ENCODE measurements at places on chromosomes 7 and 10. TPM values are rescaled to one million over a fixed set of nuclear protein-coding genes. Genes with fewer than 3 reads are reported as not detected.

DNA sequence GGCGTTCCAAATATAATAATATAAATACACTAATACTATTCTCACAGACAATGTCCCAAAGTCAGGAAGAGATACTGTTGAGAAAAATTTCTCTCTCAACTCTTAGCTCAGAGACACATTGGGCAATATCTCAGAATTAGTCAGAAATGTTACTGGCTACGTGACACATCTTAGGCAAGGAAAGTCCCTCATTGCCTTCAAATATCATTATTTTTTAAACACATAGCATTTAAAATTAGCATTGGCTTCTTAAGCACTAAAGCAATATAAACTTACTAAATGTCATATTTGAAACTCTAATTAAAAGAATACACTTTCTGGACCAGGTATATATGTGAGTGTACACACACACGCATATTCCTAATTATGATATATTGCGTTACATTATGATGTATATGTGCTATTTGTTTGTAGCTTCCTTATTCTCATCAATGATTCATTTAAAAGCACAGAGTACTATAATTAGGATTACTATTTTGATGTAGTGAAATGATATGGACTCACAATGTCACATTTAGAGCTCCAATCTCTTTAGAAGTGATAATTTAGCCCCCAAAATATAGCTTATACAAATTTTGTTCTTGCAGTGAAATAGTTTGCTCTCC lies 255.8 kb downstream of the TWIST1 start:
- no peaks in the 10 kb centered on the region for H3K36me3 ChIP-seq
- no peak for DNase-seq
- no peak overlapping the region for H3K4me3 ChIP-seq

DNA sequence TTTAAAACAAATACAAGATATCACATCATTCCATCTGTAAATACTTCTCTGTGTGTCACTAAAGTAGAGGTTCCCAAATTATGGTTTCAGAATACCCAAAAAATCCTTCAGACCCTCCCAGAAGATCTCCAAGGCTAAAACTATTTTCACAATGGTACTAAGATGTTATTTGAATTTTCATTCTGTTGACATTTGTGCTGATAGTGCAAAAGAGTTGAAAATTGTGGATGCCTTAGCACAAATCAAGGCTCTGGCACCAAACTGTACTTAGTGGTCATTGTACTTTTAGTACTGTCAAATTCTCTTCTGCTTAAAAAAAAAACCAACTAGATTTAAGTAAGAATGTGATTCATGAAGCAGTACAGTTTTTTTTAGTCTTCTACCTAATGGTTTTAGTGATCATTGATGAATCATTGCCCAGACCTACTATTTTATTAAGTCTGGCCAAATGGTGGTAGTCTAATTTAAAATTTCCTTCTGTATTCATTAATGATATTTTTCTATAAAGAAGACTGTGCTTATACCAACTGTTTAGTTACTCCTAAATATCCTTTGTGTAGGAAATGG lies 50.5 kb downstream of the TPST1 start:
- H3K36me3 ChIP-seq: no peaks in the 10 kb centered on the region
- H3K4me3 ChIP-seq: no peak overlapping the region
- no peak overlapping the region for H3K27ac ChIP-seq
- no peaks in the 10 kb centered on the region for H3K4me1 ChIP-seq

DNA sequence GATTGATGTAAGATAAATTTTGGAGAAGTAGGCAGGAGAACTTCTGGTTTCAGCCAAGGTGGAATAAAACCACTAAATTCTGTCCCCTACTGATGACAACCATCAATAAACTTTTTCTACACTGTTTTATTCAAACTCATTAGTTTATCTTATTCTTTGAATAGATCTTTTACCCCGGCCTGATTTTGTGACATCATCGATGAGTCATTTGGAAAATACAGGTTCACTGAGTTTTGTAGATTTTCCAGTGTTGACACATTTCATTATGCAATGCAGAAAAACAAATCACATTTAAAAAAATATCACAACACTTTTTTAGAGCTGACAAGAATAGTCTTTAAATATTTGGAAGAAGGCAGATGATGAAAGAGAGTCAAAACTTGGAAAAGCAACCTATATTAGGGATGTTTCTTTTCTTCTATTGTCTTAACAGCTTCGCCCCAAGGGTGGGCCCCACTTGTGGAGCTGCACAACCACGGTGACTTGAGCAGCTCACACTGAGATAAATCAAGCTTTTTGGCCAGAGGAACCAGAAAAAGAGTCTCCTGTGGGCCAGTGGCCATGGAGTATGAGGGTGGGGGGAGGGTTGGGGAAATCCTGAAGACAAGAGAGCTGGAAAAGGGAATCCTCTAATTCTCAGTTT lies 112.8 kb downstream of the PTEN start:
- no peak for DNase-seq
- H3K27me3 ChIP-seq: no peaks in the 10 kb centered on the region
- no peak overlapping the region for H3K4me3 ChIP-seq
- H3K36me3 ChIP-seq: no peaks in the 10 kb centered on the region

Gene AKR1C8
- total RNA-seq: 0.87 TPM

DNA sequence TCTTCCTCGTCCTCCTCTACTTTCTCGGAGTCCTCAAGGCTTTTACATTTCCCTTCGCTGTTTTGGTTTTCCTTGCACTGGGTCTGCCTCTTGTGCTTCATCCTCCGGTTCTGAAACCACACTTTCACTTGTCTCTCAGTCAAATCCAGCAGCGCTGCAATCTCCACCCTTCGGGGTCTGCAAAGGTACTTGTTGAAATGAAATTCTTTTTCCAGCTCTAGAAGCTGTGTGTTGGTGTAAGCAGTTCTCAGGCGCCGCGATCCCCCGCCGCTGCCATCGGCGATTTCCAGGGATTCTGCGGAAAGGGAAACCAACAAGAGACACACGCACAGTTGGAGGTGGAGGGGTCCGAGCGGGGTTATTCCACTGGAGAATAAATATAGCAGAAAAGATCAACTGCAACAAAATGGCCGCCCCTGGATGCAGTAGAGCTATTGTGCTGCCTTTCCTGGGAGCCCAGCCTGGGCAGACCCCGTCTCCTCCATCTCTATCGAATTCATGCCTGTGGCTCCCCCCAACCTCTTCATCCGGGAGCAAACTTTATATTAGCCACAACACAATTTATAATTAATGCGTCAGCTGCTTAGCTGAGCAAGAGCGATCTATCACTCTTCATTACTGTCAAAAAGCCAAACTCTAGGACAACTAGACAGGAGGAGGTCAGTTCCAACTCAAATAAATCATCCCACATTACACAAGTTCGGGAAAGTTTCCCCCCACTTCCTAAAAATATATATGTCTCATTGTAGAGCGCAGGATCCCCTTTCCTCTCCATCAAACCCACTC lies 1.1 kb downstream of the HOXA2 start:
- H3K4me1 ChIP-seq: peaks cover 23% of the 10 kb centered on the region
- peaks cover 78% of the 10 kb centered on the region for H3K27me3 ChIP-seq
- peak overlapping the region; percentile 28 for H3K4me3 ChIP-seq
- no peak for DNase-seq
- H3K27ac ChIP-seq: no peak overlapping the region

Gene NOLC1
- total RNA-seq: 48.0 TPM

- H3K27me3 ChIP-seq: peaks cover 22% of the 10 kb centered on the region
- H3K4me1 ChIP-seq: no peaks in the 10 kb centered on the region
- H3K36me3 ChIP-seq: no peaks in the 10 kb centered on the region
- no peak overlapping the region for H3K27ac ChIP-seq
- DNase-seq: no peak
These were observed 239.1 kb downstream of the SKAP2 start for GRCh38 chr7:26625286-26625685.

DNA sequence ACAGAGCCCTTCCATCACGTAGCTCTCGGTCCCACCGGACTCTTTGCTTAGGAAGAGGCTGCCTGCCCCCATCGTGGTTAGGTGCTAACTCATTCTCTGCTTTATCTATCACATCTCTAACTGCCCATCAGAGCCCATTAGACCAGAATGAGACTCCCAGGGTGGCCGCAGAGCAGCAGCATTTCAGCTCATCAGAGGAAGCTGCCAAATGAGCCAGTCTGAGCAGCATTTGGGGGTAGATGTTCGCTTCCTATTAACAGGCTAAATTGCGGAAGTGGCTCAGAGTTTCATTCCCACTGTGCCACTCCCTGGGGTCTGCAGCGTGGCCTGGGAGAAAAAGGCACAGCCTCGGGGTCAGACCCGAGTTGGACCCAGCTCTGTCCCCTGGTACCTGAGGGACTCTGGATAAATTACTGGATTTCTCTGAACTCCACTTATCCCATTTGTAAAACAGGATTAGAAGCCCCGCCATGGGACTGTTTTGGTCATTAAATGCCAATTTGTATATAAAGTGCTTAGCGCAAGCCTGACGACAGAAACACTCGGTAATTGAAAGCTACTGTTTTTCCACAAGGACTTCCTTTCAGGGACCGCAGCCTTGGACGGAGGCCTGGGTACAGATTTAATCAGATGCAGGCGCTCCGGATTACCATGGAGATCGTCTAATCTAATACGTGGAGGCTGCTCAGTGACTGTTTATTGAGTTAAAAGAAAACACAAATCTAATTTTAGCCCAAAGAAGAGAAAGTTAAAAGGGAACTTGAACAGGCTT lies 73.8 kb upstream of the PRLHR start:
- H3K27me3 ChIP-seq: no peaks in the 10 kb centered on the region
- H3K36me3 ChIP-seq: peaks cover 2% of the 10 kb centered on the region
- H3K4me1 ChIP-seq: peaks cover 10% of the 10 kb centered on the region
- DNase-seq: no peak

GRCh38 chr7:43570688-43571365 lies 12.1 kb upstream of the STK17A start:
- no peak for DNase-seq
- H3K36me3 ChIP-seq: no peaks in the 10 kb centered on the region
- H3K27me3 ChIP-seq: peaks cover 7% of the 10 kb centered on the region

DNA sequence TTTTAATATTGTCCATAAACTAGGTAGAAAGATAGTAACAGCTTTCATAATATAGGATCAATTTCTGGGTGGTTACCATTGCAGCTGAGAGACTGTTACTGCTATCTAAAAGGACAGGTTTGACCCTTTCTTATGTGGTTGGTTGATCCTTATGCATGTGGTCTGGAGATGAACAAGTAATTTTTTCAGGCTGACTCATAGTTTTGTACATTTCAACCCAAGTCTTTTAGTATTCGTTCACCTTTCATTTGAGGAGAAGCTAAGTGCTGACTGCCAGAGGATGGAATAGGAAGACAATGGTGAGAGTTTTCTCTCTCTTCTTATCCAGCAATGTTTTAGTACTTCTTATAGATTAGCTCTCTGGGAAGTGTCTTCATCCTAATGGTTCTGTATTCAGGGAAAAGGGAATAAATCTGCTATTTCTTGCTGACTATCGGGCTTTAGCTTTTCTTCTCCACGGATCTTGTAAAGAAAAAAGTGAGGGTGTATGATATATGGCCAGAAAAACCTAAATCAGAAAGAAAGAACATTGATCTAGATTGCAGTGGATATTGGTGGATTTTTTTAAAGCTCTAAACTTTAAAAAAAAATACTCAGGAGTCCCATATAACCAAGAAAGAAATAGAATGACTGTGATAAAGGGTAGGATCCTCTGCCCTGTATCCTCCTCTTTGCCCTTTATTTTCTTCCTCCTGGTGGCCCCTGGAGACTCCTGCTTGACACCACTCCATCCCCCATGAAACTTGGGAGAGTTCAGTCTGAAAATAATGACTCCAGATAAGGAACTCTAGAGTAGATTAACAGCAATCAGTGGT lies 88.0 kb downstream of the CPED1 start:
- no peaks in the 10 kb centered on the region for H3K36me3 ChIP-seq
- H3K27ac ChIP-seq: no peak overlapping the region
- peaks cover 2% of the 10 kb centered on the region for H3K4me1 ChIP-seq
- no peak overlapping the region for H3K4me3 ChIP-seq
- peaks cover 61% of the 10 kb centered on the region for H3K27me3 ChIP-seq

- no peak for DNase-seq
- H3K4me1 ChIP-seq: peaks cover 6% of the 10 kb centered on the region
- H3K27me3 ChIP-seq: peaks cover 45% of the 10 kb centered on the region
- no peaks in the 10 kb centered on the region for H3K36me3 ChIP-seq
- H3K4me3 ChIP-seq: no peak overlapping the region
These were observed 427.7 kb downstream of the RPS24 start for GRCh38 chr10:78461333-78461732.

Gene CALHM1
- total RNA-seq: not detected

Gene COL1A2
- total RNA-seq: not detected

GRCh38 chr7:153452661-153453060 lies 599.5 kb upstream of the DPP6 start:
- no peaks in the 10 kb centered on the region for H3K36me3 ChIP-seq
- no peak overlapping the region for H3K4me3 ChIP-seq
- H3K27me3 ChIP-seq: no peaks in the 10 kb centered on the region
- no peak overlapping the region for H3K27ac ChIP-seq
- DNase-seq: no peak
- no peaks in the 10 kb centered on the region for H3K4me1 ChIP-seq

DNA sequence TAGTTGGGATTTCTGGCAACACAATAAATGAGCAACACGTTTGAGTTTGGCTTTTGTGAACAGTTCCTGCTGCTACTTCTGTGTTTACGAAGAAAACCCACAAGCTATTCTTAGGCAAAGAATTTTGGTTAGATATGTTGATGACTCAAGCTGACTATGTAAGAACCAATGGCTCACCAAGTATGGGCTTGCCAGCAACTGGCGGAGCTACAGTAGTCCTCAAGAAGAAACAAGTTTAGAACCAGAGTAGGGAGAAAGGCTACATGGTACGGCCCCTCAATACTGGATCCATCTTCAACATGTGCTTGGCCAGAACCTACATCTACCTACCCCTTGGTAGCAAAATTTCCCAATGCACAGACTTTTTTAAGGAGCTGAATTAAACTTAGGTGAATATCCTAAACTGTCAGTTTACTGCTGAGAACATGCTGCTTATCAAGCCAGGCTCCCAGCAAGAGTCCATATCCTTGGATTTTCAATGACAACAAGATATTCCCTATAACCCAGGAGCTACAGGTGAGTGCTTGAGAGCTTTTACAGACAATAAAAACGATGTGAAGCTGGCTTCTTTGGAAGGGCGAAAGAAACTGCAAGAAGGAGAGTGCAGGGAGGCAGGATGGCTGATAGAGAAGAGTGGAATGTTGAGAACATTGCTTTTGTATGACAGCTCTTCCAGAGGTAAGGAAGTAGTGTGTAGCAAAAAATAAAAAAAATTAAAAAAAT lies 74.3 kb upstream of the ASAH2 start:
- peaks cover 13% of the 10 kb centered on the region for H3K36me3 ChIP-seq
- no peak for DNase-seq
- no peaks in the 10 kb centered on the region for H3K27me3 ChIP-seq
- peaks cover 10% of the 10 kb centered on the region for H3K4me1 ChIP-seq
- no peak overlapping the region for H3K27ac ChIP-seq

Gene CUL2
- total RNA-seq: 25.6 TPM
